ENCODE measurements at places on chromosomes 12 and 14.
A peak's percentile ranks its signal among the peaks of the same experiment; 100 is the strongest.

DNA sequence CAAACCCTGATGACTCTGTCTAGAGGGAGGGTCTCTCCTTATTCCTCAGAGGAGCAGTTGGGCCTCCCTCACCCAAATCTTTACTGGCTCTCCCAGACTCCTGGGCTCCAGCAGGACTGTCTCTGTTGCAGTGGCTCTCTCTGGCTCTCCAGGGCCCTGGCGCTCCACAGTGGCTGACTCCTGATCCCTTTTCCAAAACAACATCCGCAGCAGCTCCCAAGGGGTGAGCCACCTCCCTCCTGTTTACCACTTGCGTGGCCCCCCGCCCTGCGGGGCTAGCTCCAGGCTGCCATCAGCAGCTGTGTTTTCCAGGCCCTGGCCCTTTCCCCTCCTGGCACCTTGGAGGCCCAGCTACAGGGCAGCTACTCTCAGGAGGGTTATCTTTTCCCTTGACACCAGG lies 123.5 kb downstream of the CALM1 start:
- DNase-seq, result no peak

DNA sequence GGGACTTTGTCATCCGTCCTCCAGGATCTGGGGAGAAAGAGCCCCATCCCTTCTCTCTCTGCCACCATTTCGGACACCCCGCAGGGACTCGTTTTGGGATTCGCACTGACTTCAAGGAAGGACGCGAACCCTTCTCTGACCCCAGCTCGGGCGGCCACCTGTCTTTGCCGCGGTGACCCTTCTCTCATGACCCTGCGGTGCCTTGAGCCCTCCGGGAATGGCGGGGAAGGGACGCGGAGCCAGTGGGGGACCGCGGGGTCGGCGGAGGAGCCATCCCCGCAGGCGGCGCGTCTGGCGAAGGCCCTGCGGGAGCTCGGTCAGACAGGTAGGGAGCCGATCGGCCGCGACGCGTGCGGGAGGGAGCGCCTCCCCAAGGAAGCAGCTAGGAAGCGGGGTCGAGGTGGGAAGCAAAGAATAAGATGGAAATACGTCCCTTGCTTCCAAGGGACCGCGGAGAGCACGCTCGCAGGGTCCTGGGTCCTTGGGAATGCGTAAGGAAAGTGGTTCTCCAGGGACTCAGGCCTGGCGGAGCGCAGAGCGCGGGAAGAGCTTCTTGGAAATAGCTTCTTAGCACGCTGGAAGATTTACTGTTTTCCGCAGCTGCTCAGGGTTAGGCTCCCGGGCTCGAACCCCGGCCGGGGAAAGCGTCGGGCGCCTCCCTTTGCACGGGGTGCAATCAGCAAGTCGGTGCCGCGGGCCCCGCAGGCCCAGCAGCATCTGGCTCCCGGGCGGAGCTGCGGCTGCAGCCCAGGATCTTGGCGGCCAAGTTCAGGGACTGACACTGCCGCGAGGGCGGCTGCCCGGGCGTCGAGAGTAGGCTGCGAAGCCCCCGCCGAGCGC lies 457 bp downstream of the SOCS2 start:
- no peak for DNase-seq

DNA sequence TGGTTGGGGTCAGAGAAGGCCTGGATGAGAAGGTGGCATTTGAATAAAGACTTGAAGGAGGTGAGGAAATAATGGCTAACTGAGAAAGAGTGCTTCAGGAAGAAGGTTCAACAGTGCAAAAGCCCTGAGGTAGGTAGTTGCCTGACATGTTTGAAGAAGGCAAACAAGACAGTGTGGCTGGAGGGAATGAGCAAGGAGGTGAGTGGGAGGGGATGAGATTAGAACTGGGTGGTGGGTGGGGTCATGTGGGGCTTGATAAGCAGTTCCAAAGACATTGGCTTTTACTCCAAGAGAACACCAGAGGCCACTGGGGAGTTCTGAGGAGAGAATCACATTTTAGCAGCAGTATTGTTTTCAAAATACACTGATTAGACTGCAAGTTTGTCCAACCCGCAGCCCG lies 50.5 kb downstream of the HSPB8 start:
- DNase-seq, result no peak

- no peak for DNase-seq
Measured at GRCh38 chr14:103708750-103709187, 6.5 kb downstream of the XRCC3 start.

- DNase-seq, result no peak
Measured at GRCh38 chr12:126404293-126404881, 1339.2 kb downstream of the AACS start.

GRCh38 chr12:81843599-81843998 lies 84.4 kb upstream of the PPFIA2 start:
- no peak for DNase-seq

- DNase-seq, result peak; percentile 58
Measured at GRCh38 chr12:78470354-78471195, 394.0 kb upstream of the SYT1 start.
